Amniotic stem cell (primary cell): ENCODE measurements at places on chromosomes 1 and 21.

DNA sequence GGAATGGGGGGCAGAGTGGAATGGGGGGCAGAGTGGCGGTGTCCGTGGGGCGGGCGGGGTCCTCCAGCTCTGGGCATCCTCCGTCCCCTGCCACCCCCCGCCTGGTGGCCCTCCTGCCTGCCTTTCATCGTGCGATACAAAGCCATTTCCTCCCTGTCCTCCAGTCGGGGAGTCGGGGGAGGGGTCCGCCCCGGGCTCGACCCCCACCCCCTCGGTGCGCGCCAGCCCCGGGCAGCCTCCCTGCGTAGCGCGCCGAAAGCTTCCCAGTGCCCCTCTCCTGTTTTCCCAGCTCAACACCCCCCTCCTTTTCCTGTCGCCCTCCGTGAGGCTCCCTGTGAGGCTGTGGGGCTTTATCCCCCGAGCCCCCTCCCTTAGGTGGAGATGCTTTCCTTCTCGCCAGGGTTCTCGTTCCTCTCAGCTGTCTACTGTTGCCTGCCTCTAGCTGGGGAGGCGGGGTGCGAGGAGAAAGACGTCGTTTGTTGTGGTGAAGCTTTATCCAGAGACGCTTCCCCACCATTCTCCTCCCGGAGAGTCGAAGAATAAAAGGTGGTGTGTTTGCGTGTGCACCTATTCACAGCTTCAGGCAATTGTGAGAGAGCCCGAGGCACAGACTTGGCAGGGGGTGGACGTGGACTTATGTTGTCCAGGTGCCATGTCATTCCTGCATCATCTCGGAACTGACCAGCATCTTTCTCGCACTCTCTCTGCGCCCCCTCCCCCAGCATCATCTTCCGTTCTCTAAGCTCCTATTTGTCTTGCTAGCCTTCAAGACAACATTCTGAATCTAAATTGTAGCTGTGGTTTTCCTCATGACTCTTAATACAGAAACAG, 848 bp downstream of the DNM3 start:
- no peak for DNase-seq

GRCh38 chr1:156643049-156643777, 1.3 kb downstream of the BCAN start:
- no peak for DNase-seq

DNA sequence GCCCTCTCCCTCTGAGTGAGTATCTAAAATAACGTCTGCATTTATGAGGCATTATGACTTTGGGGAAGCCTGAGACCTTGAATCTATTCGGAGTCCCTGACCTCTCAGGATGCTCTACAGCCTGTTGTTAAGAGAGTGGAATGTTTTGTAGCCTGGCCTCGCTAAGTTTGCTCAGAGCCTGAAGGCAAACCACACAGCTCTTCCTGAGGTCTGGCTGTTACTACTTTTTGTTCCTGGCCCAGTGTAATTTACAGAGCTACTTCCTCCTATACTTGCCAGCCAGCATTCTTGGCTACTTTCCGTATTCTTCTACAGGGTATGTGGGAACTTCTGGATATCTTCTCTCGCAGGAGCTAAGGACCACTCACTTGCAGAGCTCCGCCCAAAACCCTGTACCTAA, 3.6 kb upstream of the ZMYM4 start:
- DNase-seq = peak; percentile 38

- no peak for DNase-seq
Measured at GRCh38 chr1:75985827-75986226, 53.6 kb upstream of the ASB17 start.

- no peak for DNase-seq
Measured at GRCh38 chr1:111776391-111776790, 20.7 kb downstream of the DDX20 start.
